ENCODE measurements at places on chromosomes 16 and 17. TPM values are rescaled to one million over a fixed set of nuclear protein-coding genes. Genes with fewer than 3 reads are reported as not detected.

GRCh38 chr16:8886593-8887430, 4.7 kb downstream of the LITAFD start:
- no peak for DNase-seq

DNA sequence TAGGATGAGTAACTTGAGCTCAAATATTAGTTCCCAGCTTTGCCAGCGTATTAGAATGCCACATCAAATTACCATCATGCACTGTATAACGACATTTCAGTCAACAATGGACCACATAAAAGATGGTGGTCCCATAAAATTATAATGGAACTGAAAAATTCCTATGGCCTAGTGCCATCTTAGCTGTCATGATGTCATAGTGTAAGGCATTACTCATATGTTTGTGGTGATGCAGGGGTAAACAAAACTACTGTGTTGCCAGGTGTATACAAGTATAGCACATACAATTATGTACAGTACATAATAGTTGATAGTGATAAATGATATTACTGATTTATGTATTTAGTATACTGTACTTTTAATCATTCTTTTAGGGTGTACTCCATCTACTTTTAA, 54.4 kb upstream of the NETO2 start:
- no peak for DNase-seq

- no peak for DNase-seq
Measured at GRCh38 chr17:57940653-57941329, 14.4 kb downstream of the CUEDC1 start.

- DNase-seq = no peak
Measured at GRCh38 chr16:10039220-10040096, 142.8 kb downstream of the GRIN2A start.

- no peak for DNase-seq
Measured at GRCh38 chr16:87369117-87369765, 14.3 kb downstream of the FBXO31 start.

GRCh38 chr16:27408012-27408601, 6.1 kb downstream of the IL21R start:
- no peak for DNase-seq

- no peak for DNase-seq
Measured at GRCh38 chr16:17773698-17774101, 302.9 kb upstream of the XYLT1 start.

DNA sequence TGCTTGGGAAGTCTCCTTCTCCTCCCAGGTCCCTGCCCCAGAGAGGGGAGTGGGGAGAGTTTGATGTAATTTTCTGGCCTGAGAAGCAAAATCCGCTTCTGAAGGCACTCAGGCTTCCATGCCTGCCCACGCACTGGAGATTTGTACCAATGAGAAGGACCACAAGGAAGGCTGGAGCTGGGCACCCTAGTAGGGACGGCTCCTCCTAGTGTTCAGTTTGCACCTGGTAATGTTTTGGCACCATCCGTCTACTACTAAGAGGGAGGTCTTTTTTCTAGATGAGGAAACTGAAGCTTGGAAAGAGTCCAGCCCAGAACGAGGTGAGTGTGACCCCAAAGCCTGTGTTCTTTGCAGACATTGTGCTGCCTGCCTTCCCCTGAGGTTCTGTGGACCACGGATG, 83.6 kb upstream of the NLRP1 start:
- DNase-seq = no peak

DNA sequence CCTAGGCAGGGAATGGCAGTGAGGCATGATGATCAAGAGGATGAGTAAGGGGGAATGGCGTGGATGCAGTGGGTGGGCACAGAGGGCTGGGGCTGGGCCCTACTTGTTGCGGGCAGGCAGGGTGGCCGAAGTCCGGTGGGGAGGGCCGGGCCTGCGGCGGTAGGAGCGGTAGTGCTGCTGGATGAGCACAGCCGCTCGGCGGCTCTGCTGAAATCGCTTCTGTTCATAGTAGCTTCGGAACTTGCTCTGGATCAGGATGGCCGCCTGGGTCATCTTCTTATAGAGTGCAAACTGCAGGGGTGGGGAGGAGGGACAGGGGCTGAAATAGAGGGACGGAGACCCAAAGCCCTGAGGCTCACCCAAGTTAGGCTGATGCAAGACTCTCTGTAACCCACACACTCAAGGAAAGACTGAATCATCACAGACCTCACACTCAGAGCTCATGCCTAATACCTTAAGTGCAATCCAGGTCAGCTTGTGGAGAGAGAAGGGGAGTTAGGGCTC, 1.5 kb upstream of the SPAG7 start:
- DNase-seq = no peak

DNA sequence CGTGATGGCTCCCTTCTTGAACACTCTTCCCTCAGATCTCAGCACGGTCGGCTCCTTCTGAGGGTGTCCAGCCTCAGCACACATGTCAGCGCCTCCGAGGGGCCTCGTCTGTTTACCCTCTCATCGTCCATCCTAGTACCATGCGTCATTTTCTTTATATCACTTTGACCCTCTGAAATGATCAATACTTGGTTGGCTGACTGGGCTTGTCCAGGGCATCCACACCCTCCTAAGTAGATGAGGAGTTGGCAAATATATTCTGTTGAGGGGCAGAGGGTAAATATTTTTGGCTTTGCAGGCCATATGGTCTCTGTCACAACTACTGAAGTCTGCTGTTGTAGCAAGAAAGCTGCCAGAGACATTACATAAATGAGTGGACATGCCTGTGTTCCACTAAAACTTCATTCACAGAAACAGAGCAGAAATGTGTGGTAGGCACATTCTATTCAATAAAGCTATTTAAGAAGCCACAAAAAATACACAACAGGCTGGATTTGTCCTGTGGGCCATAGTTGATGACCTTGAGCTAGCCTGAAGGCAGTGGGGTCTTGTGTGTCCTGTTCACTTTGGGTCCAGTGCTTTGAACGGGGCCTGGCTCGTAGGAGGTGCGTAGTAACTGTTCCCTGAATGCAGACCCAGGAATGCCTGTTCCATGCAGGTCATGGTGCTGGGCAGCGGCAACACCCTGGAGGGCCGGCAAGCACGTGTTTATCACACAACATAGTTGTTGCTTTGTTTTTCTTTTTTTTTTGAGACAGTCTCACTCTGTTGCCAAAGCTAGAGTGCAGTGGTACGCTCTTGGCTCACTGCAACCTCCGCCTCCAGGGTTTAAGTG, 185.8 kb downstream of the SNX29 start:
- DNase-seq = no peak

GRCh38 chr17:49789243-49789578, 730 bp downstream of the KAT7 start:
- DNase-seq = no peak

DNA sequence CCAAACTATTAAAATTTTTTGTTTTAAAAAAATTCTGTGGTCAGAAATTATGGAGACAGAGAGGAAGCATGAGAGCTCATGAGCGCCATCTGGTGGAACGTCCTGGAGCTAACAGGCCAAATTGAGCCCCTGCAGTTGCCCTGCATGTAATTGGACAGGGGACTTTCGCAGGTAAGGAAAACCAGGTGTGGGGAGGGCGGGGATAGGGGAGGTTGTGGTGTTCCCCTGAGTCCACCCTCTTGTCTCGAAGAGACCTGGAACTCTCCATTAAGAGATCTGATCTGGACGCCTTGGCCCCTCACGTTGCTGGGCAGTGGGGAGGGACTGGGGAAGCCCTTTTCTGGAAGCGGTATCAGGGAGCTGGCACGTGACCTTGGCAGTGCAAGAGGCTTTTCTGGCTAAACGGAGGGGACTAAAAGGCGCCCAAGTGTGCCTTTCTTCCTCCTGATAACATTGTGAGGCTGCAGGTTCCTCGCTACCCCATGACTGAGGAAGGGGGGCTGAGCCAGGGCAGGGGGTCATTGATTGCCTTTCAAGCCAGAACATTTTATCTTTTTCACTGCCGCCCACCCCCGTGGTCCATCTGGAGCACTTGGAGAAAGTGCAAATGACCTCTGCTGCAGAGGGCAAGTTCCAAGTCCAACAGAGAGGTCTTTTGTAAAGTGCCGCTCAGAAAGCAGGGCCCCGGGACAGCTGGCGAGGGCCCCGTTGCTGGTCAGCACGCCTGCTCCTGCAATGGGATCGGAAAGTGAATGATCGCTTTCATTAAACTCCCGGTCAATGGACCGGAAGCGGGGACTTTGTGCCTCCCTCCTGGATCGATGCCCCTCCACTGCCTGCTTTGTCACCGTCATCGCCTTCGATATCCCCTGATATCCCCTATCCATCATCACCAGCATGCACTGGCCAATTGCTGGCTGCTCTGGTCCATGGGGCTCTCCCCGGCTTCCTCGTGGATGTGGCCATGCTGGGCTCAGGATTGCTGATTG, 18.4 kb downstream of the PDILT start:
- no peak for DNase-seq

GRCh38 chr17:69232650-69233049, 4.0 kb upstream of the ABCA10 start:
- DNase-seq = no peak

Gene ST6GALNAC2
- 2.1 TPM for total RNA-seq

Gene KRT33B
- total RNA-seq = not detected

Gene RND2
- total RNA-seq = 0.32 TPM

Gene SLC12A3
- not detected for total RNA-seq

Gene TBC1D16
- total RNA-seq = 6.1 TPM
